ENCODE measurements at places on chromosomes 12 and 14.

GRCh38 chr12:66713984-66714383, 35.1 kb upstream of the GRIP1 start:
- DNase-seq = no peak

GRCh38 chr14:26963711-26964110, 365.9 kb upstream of the NOVA1 start:
- DNase-seq = no peak

DNA sequence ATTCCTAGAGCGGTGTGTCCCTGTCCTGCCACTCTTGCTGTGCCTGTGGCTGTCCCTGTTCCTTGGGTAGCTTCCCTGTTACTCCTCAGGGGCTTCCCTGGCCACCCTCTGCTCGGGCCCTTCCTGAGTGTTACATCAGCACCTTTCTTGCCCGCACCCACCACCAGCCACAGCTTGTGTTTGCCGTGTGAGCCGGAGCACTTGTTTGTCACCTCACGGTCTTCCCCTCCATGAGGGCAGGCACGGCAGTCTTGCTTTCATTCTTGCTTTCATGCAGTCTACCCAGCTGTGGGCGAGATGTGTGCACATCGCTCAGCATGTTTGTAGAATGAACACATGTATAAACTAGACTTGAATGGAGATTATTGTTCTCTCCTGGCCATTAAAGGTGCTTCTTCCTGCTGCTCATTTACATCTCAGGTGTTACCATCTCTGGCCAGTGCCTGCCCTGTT, 42.0 kb downstream of the TRAF3 start:
- DNase-seq = no peak

DNA sequence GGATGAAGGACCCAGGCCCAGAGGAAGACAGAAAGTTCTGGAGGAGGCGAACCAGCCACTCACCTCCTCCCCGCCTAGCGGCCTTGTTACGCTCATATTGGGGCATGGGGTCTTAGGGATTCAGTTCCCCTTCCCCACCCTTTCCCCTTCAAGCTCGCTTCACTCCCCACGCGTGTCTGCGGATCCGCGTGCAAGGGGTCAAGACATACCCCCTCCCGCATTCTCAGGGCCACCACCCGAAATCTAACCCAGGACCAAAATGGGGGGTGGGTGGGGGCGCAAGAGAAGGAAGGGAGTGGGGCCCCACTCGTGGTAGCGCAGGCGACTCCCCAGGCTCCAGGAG, 584 bp upstream of the RFX4 start:
- DNase-seq = no peak

GRCh38 chr12:1197264-1198018, 206.4 kb downstream of the ERC1 start:
- no peak for DNase-seq

Data from tibial nerve (tissue), 4 donors.